Neuronal stem cell (in vitro differentiated cells): ENCODE measurements at places on chromosomes 3 and 15.
A peak's percentile ranks its signal among the peaks of the same experiment; 100 is the strongest.

DNA sequence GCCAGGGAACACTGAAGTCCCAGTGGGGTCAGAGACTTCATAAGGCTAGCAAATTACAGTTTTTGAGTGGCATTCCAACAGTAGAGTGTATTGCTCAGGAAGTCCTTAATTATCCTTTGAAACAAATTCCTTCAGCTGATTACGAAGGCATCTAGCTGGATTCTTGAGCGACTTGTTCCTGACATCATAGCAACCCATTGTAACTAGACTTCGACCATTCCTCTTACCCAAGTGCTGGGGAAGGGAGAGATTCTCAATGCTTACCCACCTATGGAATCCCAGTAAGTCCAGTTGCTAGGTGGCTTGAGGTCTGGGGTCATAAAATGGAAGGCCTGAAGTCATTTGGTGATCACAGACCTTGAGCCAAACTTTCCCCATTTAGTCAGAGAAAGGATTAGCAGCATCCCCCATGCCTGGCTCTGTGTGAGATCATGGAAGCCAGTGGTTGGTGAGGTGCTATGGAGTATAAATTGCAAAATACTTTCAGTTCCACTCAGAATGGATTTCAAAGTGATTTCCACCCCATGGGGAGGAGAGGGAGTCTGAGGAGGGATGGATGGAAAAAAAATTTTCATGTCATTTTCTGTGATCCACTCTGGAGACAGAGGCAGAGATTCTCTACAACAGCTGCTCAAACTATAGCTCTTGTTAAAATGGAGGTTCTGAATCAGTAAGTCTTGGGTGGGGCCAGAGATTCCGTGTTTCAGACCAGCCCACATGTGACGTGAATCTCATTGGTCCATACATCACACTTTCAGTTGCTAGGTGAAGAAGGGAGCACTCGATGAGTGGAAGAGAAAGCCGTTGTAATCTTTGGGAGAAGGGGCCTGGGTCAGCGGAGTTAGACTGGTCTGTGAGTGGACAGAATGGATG is 45.7 kb downstream of the CD86 start:
- DNase-seq: no peak

DNA sequence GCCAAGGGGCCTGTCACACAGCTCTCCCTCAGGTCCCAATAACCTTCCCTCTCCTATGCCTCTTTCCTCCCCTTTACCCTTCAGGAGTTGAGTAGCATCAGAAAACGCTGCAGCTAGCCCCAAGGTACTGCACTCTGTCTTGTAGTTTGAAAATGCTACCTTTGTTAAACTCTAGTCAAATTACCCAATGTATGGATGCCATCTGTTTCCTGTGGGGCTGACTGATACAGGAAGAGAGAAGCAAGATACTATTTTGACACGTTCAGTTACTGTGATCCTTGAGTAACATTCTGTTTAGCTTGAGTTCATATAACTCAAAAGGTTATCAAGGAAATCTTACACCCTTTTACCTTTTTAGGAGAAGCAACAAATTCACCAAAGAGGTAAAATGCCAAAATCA is 493.1 kb downstream of the FHIT start:
- DNase-seq: no peak

GRCh38 chr3:106534206-106534605 is 665.4 kb upstream of the CBLB start:
- DNase-seq: no peak

DNA sequence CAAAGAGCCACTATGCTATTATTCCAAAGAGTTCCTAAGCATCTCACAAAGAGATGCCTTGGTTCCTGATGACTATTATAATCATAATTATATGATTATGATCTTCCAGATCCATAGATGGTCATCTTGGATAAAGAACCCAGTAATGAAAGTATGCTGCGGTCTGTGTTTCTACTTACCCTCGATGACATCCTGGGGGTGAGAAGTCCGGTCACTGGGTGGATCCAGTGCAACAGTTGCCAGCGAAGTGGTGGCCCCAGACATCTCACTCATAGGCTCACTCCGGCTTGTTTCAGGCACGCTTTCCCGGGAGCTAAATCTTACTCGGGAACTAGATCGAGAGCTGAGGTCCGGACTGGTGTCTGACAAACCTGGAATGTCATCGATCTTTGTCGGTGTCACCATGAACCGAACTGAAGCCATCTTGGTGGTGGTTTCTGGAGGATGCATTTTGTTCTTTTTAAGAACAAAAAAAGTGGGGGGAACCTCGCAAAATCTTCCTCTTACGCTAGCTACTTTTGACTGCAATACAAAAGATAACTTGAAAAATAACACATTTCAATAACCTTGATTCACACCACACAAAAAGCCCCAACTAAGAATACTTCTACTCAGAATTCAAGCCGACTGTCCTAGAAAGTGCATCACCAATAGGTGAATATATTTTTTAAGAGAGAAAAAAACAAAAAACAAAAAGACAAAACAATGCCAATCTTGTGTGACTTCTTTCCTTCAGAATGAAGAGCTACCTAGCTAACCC is 1.2 kb downstream of the SLC12A6 start:
- DNase-seq: no peak

DNA sequence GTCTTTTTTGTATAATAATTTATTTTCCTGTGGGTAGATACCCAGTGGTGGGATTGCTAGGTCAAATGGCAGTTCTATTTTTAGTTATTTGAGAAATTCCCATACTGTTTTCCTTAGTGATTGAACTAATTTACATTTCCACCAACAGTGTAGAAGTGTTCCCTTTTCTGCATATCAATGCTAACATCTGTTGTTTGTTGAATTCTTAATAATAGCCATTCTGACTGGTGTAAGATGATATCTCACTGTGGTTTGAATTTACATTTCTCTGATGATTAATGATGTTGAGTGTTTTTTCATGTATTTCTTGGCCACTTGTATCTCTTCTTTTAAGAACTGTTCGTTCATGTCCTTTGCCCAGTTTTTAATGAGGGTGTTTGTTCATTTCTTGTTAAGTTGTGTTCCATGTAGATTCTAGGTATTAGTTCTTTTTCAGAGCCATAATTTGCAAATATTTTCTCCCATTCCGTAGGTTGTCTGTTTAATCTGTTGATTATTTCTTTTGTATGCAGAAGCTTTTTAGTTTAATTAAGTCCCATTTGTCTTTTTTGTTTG is 713.3 kb upstream of the EPHA6 start:
- DNase-seq: no peak

DNA sequence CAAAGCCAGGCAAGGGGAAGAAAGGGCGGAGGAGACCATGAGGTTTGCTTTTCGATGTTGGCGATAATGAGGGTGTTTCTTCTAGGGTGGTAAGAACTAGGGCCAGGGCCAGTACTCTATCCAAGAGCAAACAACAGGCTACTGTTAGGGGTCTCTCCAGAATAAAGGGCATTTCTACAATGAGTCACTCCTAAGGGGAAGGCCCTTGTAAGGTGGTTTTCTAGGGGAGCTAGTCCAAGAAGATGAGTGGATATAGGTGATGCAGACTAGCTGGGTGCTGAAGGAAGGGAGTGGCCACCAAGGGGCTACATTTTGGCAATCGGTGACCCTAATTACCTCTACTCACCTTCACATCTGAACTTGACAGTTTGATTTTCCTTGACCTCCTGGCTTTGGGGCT is 148.5 kb upstream of the HACD2 start:
- no peak for DNase-seq

GRCh38 chr15:59993950-59994401 is 10.1 kb upstream of the FOXB1 start:
- peak; percentile 46 for DNase-seq

GRCh38 chr3:28726840-28727239 is 378.2 kb upstream of the AZI2 start:
- DNase-seq: peak; percentile 23

DNA sequence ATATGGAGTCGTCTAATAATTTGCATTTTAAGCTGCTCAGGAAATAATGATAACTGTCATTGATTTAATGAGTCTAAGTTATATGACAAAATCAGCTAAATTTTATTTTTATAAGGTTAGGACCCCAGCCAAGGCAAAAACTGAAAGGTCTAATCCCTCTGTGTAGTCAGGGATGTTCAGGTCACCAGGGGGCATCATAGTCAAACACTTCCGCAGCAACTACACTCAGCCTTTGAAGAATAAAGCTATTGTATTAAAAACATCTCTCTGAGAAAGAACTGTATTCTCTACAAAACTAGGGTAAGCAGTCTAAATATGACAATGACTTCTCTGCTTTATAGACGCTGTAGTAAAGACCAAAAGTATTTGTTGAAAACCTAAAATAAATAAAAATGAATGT is 15.0 kb downstream of the INTS14 start:
- no peak for DNase-seq

GRCh38 chr15:38440353-38441129 is 13.4 kb upstream of the FAM98B start:
- DNase-seq: peak; percentile 69

DNA sequence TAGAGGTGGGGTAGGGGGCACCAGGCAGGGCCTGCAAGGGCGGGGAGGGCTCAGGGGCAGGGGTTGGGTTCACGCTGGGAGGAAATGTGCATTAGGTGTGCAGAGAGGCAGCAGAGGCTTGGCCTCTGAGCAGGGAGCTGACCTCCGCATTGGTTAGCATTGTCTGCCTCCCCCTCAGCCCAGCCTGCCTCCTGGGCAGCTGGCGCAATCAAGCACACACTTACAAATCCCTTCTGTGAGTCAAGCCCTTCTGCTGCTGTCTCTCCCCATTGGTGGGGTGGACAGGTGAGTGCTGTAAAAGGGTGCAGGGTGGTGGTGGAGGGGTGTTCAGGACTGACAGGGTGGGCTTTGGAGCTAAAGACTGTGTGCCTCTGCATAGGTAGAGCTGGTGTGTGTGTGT is 9.3 kb downstream of the LOXL1 start:
- DNase-seq: peak; percentile 52

GRCh38 chr3:38165722-38166387 is 518 bp downstream of the OXSR1 start:
- DNase-seq: no peak

DNA sequence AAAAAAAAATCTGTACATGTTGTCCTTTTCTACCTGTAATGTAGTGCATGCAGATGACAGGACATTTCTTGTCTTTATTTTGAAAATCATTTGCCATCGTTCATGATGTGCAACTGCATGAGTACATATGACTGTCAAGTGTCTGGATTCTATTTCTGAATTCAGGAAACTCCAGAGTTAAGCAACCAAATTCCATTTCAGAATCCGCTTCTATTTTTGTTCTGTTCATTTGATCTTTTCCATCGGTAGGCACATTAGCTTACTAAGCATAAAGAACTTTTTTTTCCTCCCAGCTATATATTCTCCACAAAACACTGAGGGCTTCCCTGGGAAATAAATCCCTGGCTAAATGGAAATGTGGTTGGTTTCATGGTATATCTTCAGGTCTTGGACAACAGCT is 365.6 kb downstream of the PTPRG start:
- no peak for DNase-seq

GRCh38 chr3:295166-295565 is 98.6 kb downstream of the CHL1 start:
- no peak for DNase-seq

GRCh38 chr3:24042174-24043059 is 97.3 kb downstream of the NR1D2 start:
- no peak for DNase-seq

DNA sequence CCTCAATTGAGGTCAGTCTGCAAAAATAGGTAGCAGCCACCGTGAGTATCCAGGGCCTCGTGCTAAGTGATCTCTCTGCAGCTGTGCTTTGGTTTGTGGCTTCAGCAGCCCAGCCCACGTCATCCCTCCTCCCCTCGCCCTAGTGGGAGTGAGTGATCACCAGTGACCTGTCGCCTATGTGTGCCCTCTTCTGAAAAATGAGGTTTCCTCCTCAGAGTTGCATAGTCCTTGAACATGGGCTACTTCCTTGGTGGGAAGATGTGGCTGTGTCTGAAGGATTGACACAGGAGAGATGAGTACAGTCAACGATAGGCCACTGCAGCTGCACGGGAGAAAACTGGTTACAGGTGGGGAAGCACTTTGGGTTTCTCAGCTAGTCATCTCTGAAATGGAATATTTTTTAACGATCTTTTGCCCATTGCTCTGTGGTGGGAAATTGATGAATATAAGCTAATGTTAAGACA is 144.8 kb upstream of the BHLHE40 start:
- no peak for DNase-seq

- no peak for DNase-seq
Observed at GRCh38 chr3:149599236-149599635, 58.6 kb downstream of the WWTR1 start.

DNA sequence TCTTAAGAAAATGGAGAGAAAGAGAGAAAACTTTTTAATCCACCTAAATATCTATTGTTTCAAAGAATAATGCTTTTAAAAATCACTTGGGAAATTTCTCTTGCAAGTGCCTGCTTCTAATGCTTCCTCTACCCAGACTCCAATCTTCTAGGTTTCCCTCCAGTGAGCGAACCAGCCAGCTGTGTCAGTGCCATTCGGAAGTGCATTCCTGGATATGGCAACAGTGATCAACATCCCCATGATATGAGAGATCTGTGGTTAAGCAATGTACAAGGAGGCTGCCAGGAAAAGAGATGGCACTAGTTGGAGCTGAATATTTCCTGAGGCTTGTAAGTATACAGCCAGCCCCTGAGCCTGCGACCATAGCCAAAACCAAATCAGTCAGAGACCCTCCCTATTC is 53.3 kb upstream of the KCNMB2 start:
- DNase-seq: no peak

GRCh38 chr3:36957862-36958686 is 13.2 kb upstream of the TRANK1 start:
- DNase-seq: no peak

- no peak for DNase-seq
Observed at GRCh38 chr3:21330293-21330692, 420.7 kb downstream of the ZNF385D start.

GRCh38 chr3:152382312-152383135 is 113.8 kb downstream of the MBNL1 start:
- DNase-seq: no peak

- no peak for DNase-seq
Observed at GRCh38 chr3:161296814-161297213, 74.5 kb downstream of the SPTSSB start.

GRCh38 chr3:53709860-53710674 is 136.2 kb downstream of the CHDH start:
- DNase-seq: peak; percentile 71
